NCI-H226 (cell line): ENCODE measurements at places on chromosomes 12 and 14.

- no peak for DNase-seq
These were observed 222.3 kb downstream of the RAD51B start for GRCh38 chr14:68041876-68042354.

- DNase-seq = no peak
These were observed 18.9 kb upstream of the RGS6 start for GRCh38 chr14:71913342-71913741.

GRCh38 chr12:45522227-45522626 is 207.3 kb upstream of the ARID2 start:
- DNase-seq = no peak

- no peak for DNase-seq
These were observed 129.6 kb downstream of the PAPOLA start for GRCh38 chr14:96631621-96632362.

DNA sequence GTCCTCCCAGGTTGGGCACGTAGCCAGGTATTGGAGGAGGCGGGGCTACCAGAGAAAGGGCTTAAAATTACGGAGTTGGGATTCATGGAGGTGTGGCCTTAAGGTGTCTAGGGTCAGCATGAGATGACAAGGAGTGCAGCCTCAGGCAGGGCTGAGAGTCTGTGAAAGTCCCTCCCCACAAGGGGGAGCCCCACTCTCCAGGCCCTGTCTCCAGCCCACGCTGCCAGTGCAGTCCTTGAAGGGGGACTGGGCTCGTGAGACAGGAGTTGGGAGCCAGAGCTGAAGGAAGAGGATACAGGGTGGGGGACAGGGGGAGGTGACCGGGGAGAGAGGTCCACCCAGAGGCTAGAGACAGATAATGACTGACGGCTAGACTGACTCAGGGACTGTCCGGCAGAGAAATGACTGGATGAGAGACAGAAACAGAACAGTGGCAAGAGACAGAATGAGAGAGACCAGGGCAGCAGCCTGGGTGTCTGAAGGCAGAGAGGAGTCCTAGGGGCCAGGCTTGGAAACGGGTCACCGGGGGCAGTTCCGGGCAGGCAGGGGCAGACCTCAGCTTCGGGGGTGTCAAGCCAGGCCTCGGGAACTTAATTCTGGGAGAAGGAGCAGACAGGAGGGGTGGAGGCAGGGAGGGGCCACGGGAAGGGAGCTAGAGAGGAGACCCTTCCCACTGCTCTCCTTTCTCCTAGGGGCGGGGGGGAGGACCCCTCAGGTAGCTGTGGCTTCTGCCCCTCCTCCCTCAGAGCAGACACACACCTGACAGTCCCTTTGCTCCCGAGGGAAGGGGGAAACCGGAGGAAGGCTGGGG is 970 bp downstream of the CDH24 start:
- DNase-seq = peak; percentile 53

DNA sequence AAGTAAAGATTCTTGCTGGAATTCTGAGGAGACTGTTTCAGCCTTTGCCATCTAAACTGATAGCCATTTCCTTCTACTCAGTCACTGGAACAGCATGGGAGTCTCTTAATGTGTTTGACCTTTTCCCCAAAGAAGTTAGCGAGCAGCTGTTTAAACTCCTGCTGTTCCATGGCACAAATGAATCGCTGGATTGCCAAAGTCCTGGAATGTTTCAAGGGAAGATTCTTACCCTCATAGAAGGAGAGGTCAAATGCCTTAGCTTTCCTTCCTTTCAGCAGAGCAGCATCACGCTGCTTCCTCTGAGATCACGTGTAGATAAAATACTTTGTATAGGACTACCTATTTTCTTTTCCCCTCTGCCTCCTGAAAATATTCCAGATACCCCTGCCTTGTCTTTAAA is 10.5 kb upstream of the NR2C1 start:
- DNase-seq = peak; percentile 32

DNA sequence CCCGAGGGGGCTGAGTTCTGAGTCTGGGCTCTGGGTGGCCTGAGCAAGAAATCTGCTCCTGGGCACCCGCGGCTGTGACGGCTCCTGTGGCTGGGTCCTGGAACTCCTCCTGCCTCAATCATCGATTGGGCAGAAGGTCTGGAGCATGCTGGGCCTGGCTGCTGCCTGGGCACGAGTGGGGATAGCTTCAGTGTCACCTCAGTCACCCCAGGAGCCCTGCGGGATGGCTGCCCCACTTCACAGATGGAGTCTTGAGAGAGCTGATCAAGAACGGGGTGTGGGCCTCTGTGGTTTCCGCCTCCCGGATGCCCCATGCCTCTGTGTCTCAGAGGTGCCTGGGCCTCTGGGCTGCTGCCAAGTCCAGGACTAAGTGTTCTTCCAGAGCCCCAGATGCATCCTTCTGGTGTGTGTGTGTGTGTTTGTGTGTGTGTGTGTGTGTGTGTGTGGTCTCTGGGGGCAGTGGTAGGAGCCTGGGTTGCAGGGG is 185.6 kb upstream of the C14orf180 start:
- no peak for DNase-seq

DNA sequence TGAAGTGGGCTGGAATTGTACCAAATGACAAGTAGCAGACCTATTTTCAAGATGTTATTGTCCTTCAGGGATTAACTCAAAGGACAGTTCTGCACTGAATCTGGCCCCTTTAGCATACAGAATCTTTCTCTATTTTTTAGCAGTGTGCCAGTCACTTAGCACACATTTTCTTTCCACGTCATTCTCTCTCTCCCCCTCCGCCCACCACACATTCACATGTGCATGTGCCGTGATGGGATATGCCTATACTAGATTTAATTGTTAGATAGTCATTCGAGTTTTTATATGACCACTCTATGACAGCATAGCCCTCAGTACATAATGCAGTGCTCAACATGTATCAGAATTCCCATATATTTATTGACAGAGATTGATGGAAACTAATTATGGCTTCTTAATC is 129.1 kb downstream of the KCNC2 start:
- DNase-seq = no peak

DNA sequence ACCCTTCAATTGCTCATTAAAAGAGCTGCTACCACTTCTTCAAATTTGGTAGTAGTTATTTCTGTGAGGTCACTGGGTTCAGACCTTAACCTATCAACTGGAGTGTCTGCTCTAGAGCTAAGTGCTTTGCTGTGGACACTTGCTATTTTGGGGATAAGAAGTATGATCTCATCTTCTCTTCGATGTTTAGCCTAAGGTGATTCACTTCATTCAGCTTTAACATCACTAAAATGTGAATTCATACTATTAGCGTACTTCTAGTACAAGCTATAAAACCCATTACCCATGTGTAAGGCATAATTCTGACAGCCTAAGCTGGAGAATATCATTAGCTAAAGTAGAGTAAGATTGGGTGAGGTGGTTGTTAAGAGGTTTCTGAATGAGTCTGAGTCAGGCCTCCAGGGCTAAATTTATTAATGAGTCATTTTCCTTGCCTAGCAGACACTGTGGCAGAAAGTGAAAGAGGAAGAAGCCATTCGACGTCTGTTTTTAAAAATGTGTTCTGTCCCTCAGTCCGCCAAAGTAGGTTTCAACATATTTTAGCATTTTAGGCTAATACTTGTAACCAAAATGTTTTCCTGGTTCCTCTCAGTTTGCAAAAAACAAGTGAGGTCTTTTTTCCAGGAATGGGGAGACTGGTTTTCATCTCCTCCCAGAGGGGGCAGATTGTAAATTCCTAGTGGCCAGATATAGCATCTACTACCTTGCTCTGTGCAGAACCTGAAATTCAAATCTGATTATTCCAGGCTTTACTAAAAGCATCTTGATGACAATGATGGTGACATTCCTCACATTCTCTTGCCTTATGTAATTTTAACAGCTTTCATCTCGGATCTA is 103.6 kb downstream of the SSPN start:
- DNase-seq = peak; percentile 77

DNA sequence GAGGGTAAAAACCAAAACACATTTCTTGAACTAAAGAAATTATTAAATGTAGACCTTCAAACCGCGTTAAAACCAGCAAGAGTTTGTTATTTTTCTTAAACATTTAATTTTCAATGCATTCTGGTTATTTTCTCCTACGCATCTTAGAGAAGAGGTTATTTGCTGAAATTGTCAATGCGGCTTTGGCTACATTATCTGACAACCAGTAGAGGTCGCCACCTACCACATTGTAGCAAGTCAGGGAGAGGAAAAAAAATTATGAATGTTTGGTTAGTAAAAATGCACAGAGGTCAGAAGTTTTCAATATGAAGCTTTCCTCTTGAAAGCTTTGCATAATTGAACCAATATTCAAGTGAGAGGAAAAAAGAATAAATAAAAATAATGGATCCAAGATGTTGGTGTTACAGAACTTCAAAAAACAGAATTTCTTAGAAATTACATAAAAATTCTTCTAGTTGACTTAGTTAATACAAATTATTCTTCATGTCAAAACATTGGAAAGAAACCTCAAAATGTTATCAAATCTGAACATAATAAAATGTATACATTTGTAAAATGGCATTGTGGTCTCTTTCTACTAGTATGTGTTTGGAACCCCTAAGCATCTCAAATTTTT is 159.4 kb upstream of the TMTC2 start:
- no peak for DNase-seq

DNA sequence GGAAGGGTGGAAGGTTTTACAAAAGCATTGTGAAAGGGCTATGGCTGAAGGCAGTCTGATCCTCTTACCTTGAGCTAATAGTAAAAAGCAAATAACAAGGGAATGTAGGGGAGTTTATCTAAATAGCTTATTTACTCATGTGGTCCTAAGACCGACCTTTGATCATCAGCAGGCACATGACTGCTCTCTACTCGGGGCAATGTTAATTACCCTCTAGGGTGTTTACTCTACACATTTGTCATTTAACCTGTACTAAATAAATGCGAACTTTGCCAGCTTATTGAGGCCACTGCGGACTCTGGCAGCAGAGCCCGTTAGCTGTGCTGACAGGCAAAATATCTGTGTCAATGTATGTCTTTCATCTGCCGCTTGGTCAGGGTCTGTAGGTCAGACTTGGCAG is 768.3 kb upstream of the ATXN7L3B start:
- DNase-seq = no peak
